Activated CD8-positive, alpha-beta T cell treated with anti-CD3 and anti-CD28 coated beads for 36 hours (primary cell): ENCODE measurements at places on chromosomes 3 and 15.

DNA sequence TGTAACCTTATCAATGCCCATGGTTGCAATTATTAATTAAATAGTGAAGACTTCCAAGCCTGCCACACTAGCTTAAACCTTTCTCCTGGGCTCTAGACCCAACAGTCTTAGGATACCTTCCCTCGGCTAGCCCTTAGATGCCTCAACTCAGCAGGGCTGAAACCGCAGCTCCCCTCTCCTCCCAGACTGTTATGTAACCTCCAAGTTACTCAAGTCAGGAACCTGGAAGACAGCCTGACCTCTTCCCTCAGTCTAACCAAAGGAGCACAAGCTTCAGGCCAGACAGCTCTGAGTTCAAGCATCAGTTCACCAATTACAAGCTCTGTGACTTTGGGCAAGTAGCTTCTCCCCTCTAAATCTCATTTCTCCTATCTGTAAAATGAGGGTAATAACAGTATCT, 70.5 kb upstream of the HACD2 start:
- H3K27ac ChIP-seq, result no peak overlapping the region
- no peaks in the 10 kb centered on the region for H3K36me3 ChIP-seq
- H3K27me3 ChIP-seq, result no peaks in the 10 kb centered on the region
- no peak overlapping the region for H3K4me3 ChIP-seq
- DNase-seq, result no peak
- H3K4me1 ChIP-seq, result no peaks in the 10 kb centered on the region

DNA sequence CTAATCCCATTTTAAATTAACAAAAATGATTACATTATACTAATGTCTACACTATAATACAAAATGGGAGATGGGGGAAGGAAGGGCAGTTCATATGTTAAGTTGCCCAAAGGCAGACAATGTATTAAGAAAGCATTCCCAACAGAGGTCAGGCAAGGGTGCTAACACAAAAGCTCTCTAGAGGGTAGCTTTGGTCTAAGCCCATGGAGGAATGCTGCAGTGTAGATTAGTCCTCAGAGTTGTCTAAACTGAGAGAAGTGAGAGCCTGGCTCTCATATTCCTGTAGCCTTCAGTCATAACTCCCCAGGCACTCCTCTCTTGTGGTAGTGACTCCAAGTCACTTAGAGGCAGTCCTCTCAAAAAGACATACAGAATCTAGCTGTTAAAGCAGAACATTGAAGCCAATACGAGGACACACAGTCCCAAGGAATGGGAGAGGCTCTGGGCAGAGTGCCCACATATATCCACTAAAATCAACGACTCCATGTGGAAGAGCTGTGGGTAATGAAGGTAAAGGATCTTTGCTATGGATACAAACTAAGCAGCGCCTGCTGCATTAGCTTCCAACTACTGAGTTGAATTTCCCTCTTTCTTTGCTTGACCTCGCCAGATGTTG, 14.5 kb downstream of the NEK10 start:
- H3K36me3 ChIP-seq, result no peaks in the 10 kb centered on the region
- DNase-seq, result no peak
- H3K27ac ChIP-seq, result no peak overlapping the region
- no peaks in the 10 kb centered on the region for H3K27me3 ChIP-seq
- no peak overlapping the region for H3K4me3 ChIP-seq

DNA sequence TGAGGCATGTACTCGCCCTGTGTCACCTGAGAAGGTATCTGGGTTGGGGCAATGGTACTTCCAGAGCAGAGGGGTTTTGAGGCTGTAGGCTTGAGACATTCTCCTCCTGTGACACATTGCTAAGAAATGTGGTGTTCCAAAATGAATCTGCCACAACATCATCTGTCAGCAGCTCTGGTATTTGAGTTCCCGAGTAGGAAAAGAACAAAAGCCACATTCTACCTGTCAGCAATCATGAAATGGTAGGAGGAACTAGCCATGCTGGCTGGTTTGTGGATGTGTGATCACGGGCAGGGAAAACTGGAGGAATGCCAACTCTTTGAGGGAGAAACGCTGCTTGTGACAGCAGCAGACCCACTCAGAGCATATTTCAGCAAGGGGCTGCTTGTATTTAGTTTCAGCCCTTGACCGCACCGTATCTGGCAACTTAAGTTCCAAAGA, 579.4 kb upstream of the TBL1XR1 start:
- H3K27me3 ChIP-seq, result no peaks in the 10 kb centered on the region
- H3K4me3 ChIP-seq, result no peak overlapping the region
- no peaks in the 10 kb centered on the region for H3K36me3 ChIP-seq
- H3K4me1 ChIP-seq, result peaks cover 14% of the 10 kb centered on the region
- no peak for DNase-seq

GRCh38 chr15:97817276-97817890, 143.1 kb upstream of the ARRDC4 start:
- no peaks in the 10 kb centered on the region for H3K36me3 ChIP-seq
- DNase-seq, result no peak
- no peak overlapping the region for H3K4me3 ChIP-seq
- no peaks in the 10 kb centered on the region for H3K27me3 ChIP-seq
- no peaks in the 10 kb centered on the region for H3K4me1 ChIP-seq

DNA sequence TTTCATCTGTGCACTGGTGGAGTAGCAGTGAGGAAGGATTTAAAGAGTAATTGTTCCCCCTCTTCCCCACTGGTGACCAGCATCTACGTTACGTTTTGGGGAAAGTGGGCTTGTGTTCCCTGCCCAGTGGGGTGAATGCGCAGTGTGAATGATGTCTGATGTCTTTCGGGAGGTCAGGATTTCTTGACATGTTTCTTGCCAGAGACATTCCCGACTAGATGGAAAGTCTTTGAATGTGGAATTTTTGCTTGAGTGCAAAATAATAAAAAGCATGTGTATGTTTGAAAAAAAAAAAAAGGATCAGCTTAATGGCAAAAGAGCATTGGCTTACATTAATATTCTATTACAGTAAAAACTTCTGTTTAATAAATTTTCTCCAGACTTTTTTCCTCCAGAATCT, 632.2 kb downstream of the FOXP1 start:
- H3K4me1 ChIP-seq, result peaks cover 10% of the 10 kb centered on the region
- no peak overlapping the region for H3K27ac ChIP-seq
- peak overlapping the region; percentile 4 for H3K4me3 ChIP-seq
- DNase-seq, result no peak
- no peaks in the 10 kb centered on the region for H3K27me3 ChIP-seq

DNA sequence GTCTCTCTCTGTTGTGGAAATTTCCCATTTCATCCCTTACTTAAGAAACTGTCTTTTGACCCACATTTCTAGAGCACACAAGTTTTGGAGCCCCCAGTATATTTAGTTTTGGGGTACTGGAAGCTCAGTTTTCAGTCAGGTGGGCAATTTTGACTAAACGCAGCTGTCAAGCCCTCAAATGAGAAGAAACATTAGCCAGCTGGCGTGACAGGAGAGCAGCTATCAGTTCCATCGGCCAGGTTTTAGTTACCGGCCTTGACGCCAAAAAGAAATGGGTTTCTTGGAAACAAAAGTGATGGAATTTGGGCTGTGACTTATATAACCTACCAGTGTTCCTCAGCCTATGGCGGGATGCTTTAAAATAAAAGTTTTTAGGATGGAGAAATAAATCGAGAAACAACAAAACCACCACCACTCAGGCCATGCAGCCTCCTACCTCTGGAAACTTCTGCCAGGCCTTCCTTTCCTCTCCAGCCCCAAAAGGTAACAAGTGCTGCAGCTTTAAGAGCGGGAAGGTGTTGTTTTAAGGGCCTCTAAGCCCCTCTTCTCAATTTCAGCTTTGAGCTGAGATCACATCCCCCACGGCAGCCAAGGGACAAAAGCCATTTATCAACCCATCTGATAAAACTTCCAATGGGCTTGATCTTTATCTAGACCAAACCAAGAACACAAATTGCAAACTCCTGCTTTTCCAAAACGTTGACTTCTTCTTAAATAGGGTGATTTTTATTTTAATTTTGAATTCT, 18.3 kb downstream of the RGMA start:
- no peak overlapping the region for H3K4me3 ChIP-seq
- DNase-seq, result no peak
- peaks cover 17% of the 10 kb centered on the region for H3K4me1 ChIP-seq
- no peaks in the 10 kb centered on the region for H3K36me3 ChIP-seq

DNA sequence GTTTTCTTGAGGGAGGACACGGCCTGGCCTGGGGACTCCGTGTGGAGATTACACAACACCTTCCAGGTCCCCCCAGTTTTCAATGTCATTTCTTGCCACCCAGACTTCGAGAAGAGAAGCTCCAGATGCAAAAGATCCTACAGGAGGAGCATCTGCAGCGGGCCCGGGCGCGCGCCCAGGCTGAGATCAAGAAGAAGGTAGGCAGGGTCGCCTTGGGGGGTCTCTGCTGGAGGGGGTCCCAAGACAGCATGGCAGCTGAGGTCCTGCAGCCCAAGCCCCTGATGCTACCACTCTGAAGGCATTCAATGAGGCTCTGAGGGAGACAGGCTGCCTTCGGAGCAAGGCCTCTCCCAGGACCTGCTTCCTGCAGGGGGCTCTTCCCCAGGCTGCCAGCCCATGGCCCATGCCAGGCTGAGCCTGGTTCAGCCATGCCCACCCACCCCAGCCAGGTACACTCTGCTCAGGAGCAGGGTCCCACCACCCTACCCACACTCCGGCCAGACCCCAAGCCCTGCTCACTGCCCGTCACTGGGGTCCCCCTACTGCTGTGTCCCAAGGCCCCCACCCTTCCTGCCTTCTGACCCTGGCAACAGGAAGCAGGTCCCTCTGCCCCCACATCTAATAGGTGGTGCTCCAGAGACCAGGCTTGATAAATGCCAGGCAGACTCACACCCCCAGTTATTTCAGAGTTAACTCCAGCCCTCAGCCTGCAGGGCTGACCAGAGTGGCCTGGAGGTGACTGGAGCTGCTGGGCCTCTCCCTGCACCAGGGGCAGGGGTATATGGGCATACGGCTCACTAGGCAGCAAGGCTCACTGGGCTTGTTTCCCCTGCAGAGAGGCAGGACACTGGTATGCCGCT, 40.0 kb downstream of the ZXDC start:
- H3K36me3 ChIP-seq, result peaks cover 18% of the 10 kb centered on the region
- no peak overlapping the region for H3K4me3 ChIP-seq
- DNase-seq, result no peak
- no peaks in the 10 kb centered on the region for H3K27me3 ChIP-seq
- H3K4me1 ChIP-seq, result peaks cover 4% of the 10 kb centered on the region

DNA sequence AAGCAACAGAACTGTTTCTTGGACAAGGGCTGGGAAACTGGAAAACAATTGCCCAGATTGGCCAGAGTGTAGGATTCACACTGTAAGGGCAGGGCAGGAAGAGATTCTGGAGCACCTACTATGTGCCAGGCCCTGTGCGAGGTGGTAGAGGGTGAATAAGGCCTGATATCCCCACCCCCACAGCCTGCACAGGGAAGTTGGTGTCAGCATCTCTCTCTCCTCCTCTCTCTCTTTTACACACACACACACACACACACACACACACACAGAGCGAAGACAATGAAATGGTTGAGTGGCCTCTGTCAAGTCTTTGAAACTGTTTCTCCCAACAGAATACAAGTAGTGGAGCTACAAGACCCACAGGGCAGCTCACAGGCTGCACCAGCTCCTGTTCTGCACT, 47.1 kb upstream of the SLCO2A1 start:
- DNase-seq, result no peak
- no peak overlapping the region for H3K4me3 ChIP-seq
- H3K27me3 ChIP-seq, result no peaks in the 10 kb centered on the region
- no peaks in the 10 kb centered on the region for H3K4me1 ChIP-seq
- no peaks in the 10 kb centered on the region for H3K36me3 ChIP-seq
- no peak overlapping the region for H3K27ac ChIP-seq

DNA sequence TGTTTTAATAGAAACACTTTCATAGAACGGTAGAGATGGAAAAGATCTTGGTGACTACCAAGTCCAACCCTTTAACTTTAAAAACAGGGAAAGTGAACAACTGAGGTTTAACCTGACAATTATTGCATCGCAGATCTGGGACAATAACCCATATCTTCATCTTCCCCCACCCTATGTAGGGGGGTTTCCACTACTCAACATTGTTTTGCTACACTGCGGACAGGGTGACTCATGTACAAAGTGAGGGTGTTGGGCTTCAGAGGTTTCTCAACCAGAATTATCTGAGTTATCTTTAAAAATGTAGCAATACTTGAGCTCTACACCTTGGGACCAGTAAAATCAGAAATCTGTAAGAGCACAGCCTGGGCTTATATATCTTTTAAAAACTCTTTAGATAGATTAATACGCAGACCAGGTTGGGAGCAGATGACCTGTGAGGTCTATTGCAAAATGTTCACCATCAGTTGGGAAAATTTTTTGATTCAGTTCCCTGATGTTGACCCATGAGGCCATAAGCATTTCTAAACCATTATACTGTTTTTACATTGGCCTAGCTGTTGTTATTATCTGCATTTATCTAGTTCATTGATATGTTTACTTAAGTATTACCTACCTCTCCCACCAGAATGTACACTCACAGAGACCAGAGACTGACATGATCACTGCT, 103.6 kb upstream of the ICE2 start:
- H3K4me3 ChIP-seq, result peak overlapping the region; percentile 66
- peak overlapping the region; percentile 96 for H3K27ac ChIP-seq
- H3K27me3 ChIP-seq, result no peaks in the 10 kb centered on the region
- DNase-seq, result peak; percentile 70

GRCh38 chr3:99843590-99844258, 26.1 kb downstream of the CMSS1 start:
- H3K4me1 ChIP-seq, result peaks cover 19% of the 10 kb centered on the region
- no peak for DNase-seq

DNA sequence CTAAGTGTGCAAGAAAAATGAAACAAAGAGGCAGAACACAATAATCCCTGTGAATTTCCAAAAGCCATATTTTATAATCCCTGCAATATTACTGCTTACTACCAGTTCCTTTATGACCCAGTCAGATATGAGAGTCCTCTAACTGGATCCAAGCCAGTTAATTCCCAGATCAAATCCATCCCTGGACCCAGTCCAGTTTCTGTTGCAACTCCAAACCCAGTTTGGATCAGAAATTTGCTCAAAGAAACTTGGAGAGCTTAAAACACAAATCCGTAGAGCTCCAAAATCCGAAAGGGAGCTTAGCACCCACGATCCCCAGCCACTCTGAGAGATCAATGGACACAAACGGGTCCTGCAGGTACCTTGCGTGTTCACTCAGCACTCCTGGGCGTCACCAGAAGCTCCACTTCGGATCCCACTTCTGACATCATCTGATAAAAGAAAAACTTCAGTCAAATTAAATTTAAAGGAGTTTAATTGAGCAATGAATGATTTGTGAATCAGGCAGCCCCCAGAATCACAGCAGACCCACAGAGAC, 32.6 kb upstream of the THUMPD3 start:
- H3K27ac ChIP-seq, result no peak overlapping the region
- DNase-seq, result no peak
- no peak overlapping the region for H3K4me3 ChIP-seq
- H3K4me1 ChIP-seq, result no peaks in the 10 kb centered on the region
- H3K36me3 ChIP-seq, result peaks cover 1% of the 10 kb centered on the region
